ENCODE measurements at places on chromosomes 13 and 19. TPM values are rescaled to one million over a fixed set of nuclear protein-coding genes. Genes with fewer than 3 reads are reported as not detected.

- no peak for DNase-seq
Observed at GRCh38 chr13:84741253-84741652, 859.0 kb upstream of the SLITRK1 start.

DNA sequence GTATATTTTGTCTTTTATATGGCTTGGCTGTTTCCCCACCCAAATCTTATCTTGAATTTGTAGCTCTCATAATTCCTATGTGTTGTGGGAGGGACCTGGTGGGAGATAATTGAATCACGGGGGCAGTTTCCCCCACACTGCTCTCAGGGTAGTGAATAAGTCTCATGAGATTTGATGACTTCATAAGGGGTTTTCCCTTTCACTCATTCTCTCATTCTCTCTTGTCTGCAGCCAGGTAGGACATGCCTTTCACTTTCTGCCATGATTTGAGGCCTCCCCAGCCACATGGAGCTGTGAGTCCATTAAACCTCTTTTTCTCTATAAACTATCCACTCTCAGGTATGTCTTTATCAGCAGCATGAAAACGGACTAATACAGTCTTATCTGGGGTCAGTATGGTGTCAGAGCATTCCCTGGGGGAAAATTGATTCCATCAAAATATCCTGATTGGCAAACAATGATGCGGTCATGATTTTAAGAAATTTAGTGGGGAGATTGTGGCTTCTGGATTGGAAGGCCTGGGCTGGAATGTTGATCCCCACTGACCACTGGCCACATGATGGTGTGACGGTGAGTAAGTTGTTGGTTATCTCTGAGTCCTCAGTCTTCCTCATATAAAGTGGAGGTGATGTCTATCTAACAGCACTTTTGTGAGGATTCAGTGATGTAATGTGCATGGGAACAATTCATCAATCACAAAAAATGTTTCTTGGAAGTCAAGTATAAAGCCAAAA lies 27.5 kb upstream of the ANKRD10 start:
- no peak for DNase-seq

DNA sequence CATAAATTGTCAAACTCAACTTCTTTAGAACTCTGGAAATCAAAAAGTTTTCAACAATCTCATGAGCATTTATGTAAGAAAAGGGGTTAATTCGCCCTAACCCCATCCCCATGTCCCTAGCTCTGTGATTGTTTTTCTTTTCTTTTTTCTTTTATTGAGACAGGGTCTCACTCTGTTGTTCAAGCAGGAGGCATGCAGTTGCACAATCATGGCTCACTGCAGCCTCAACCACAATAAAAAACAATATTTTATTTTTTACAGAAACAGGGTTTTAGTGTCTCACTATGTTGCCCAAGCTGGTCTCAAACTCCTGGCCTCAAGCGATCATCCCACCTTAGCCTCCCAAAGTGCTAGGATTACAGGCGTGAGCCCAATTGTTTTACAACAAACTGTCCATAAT lies 16.7 kb downstream of the VWA8 start:
- peak; percentile 34 for DNase-seq

GRCh38 chr13:53007872-53008271 lies 20.7 kb upstream of the OLFM4 start:
- no peak for DNase-seq

DNA sequence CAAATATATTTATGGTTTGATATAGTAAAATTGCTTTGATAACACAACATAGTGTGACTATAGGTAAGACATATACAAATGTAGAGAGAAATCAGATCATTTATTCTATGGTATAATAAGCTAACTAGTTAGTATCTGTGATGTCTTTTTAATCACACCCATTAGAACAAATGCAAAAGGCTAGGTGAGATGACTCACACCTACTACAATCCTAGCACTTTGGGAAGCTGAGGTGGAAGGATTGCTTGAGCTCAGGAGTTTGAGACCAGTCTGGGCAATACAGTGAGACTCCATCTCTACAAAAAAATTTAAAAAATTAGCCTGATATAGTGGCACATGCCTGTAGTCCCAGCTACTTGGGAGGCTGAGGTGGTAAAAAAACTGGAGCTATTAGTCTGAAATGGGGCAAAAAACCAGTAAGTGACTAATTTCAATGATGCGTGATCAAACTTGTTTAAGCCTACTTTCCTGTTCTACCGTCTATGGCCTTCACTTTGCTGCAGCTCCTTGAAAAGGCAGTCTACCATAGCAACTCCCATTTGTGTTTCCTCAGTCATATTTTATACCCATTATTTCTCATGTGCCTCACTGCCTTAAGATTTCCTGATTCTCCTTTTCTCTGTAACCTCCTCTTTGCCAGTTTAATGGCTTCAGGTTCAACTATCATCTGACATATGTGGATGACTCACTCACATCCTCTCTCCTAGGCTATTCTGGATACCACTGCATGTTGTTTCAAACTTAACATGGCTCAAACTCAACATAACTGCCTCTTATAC lies 12.5 kb downstream of the ALG5 start:
- peak; percentile 19 for DNase-seq

DNA sequence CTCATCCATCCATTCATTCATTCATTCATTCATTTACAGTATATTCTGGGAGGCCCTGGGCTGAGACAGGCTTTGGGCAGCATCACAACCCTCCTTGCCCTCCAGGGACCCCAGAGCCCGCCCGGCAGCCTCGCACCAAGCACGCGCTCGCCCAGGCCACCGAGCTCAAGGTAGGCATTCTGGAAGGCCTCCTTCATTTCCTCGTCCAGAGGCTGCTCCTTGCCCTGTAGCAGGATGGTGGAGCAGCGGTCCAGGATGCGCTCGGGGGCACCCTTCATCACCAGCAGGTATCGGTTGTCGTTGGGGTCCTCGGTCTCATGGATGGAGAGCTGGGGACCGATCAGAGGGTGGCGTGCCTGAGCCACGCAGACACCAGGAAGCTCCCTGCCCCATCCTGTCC lies 15.6 kb downstream of the ATP1A3 start:
- no peak for DNase-seq

DNA sequence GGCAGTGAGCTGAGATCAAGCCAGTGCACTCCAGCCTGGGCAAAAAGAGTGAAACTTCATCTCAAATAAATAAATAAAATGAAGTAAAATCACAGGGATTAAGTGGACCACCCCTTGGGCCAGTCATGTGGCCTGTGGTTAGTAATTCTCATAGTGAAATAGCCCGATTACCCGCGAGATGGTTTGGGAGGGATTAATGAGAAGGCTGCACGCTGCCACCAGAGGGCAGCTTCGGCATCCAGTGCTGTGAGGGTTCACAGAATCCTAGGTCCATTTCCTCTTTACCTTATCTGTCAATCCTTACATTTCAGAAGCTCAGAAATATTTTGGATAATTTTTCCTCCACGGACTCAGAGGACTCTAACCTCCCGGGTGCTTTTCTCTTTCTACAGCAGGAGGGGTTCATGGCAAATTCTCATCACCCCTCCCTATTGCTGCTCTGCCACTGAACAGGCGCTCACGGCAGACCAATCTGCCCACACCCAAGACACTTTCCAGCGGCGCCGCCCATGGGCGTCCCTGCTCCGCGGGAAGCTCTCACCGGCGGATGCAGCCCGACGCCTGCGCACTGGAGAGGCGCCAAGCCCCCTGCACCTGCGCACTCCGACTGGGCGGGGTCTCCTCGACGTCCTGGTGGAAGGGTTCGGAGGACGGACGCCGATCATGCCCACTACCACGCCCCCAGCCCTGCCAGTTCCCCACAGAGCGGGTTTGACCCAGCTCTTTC lies 11.0 kb downstream of the ZNF835 start:
- no peak for DNase-seq

- no peak for DNase-seq
Observed at GRCh38 chr19:53381376-53381775, 13.6 kb upstream of the ZNF765 start.

GRCh38 chr19:55116859-55117662 lies at the start of gene PPP1R12C:
Gene PPP1R12C, minus strand, starts transcription at chr19:55117637. Its CDS starts 94 bp downstream, at chr19:55117543.
- DNase-seq: peak; percentile 13

- DNase-seq: no peak
Observed at GRCh38 chr13:72244788-72245187, 377.8 kb upstream of the DACH1 start.

DNA sequence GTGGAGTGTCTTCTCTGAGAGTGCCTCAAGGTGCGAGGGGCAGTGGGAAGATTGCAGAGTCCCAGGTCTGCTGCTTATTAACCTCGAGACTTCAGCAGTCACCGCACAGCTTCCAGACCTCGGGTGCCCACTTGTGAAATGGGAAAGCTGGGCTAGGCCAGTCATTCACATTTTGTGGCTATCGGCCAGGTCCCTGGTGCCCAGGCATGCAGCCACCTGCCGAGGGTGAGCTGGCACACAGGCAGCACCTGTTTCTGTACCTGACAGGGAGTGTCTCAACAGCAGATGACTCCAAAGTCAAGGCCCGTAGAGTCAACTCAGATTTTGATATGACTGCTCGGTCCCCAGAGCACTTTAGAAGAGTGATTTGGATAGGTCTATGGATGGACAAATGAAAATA lies 21.9 kb downstream of the UQCRFS1 start:
- no peak for DNase-seq

The ZNF534 gene
- not detected for total RNA-seq

The OR7D2 gene
- 0.43 TPM for total RNA-seq

The COL4A1 gene
- 1,391 TPM for total RNA-seq

The SLC17A7 gene
- not detected for total RNA-seq

The GNA15 gene
- total RNA-seq: under 0.01 TPM

The C13orf46 gene
- total RNA-seq: under 0.01 TPM

The IZUMO2 gene
- not detected for total RNA-seq
